MG63 (cell line): ENCODE measurements at places on chromosomes 2 and 18.

DNA sequence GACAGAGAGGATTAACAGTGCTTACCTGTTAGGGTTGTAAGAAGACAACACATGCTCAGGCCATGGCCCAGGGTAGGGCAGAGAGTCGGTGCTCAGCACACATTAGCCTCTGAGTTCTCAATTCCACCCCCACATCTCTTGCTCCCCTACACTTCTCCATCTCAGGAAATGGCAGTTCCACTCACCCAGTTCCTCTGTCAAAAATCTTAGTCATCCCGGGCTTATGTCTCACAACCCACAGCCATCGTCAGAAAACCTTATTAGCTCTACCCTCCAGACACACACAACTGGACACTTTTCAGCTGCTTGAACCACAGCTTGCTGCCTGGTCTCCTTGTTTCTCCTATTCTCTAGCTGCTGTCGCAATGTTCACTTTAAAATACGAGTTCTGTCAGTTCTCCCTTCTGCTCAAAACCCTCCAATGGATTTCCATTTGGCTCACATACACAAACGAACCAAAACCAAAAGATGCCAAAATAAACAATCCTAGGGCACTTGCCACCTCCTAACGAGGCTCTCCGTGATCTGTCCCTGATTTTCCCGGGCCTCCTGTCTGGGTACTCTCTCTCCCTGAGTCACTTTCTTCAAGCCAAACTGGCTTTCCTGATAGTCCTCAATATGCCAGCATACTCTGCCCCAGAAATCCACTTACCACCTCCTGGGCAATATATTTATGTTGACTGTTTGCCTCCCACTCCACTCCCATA, 89.7 kb downstream of the KCTD1 start:
- peak; percentile 28 for DNase-seq

- no peak for DNase-seq
These were observed 325.3 kb upstream of the SMIM21 start for GRCh38 chr18:75752740-75753263.

DNA sequence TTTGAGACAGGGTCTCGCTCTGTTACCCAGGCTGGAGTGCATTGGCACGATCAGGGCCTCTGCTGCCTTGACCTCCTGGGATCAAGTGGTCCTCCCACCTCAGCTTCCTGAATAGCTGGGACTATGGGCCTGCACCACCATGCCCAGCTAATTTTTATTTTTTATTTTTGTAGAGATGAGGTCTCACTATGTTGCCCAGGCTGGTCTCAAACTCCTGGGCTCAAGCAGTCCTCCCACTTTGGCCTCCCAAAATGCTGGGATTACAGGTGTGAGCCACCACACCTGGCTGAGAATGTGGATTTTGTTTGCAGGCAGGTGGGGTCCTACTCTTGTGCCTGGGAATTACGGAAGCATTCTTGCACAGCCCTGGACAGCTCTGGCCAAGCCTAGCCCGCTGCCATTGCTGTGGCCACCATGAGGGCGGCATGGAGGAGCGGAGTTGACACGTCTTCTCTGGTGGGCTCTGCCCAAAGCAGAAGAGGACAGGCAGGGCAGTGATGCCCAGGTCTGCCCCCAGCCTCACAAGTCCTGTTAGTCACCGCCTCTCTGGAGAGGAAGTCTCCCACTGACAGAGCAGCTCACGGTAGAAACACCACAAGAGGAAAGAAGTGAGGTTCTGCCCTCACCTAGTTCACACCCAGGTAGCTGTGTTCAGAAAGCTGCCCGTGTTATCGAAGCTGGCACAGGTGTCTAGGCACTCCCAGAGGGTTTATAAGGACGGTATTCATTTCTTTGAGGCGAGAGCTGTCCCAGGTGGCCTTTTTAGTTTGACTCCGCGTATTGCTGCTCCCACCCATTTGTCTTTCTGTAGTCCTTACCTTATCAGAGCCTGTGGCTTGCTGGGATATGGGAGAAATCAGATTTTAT, 46.2 kb downstream of the ARMC9 start:
- DNase-seq = no peak

GRCh38 chr2:80351231-80351630, 46.7 kb upstream of the LRRTM1 start:
- no peak for DNase-seq
